ENCODE measurements at places on chromosomes 1 and 21.

DNA sequence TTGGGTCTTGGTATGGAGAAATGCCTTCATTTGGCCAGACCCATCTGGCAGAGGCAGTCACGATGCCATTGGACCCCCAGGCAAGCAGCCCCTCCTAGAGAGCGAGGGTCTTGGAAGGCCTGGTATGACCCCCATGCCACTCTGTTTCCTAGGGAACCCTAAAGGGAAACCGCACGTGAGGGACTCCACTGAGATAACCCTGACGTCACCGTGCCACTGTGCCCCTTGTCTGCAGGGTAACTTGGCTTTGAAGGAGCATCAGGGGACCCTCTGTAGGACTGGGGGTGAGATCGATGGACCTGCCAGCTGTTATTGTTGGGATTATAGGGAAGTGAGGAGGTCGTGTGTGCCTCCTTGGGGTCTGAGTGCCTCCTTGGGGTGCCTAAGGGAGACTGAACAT lies 34.5 kb downstream of the ABCG1 start:
- no peak for DNase-seq

DNA sequence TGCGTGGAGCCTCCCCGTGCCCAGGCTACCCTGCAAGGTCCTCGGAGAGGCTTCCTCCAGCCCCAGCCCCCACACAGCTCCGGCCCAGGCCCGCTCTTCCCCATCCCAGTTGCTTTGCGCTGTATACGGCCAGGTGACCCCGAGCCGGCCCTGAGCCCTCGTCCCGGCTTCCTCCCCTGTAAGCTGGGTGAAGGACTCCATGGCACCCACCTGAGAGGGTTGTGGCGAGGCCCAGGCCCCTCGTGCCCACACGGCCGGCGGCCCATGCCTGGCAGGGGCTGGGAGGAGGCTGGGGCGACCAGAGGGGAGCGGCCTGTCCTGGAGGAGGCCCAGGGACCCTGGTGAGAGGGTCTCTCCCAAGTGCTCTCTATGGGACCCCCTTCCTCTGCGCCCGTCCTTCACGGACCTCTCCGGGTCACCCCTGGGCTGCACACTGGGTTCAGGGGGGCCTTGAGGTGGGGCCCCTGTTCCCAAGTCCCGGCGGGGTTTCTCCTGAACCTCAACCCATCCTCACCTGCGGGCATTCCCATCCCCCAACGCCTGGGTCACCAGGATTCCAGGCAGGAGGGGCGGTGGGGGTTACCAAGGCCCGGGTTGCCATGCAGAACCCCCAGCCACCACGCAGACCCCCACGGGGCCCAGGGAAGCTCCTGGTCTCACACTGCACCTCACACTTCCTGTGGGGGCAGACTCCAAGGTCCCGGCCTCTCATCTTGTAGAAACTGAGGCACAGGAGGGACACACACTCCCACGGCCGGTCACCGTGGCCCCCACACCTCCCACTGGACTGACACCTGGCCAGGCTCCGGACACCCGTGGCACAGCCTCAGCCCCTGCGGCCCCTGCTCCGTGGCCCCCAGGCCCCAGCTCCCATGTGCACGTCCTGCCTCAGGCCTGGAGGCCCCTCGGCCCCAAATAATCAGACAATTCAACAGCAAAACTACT lies 25.2 kb downstream of the COL6A1 start:
- peak; percentile 44 for DNase-seq

DNA sequence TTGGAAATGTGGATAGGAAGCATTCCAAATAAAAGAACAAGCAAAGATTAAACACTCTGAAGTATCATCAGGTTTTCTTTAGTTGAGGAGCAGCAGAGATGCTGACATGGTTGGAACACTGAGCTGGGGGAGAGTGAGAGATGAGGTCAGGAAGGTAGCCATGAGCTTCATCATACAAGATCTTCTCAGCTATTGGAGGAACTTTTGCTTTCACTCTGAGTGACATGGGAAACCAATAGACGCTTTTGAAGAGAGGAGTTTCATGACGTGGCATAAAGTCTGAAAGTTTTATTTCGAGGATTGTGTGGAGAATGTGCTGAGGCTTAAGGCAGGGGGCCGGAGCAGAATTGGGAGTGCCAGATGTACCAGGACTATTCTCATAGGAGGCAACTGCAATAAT lies 616.2 kb upstream of the CAMK1G start:
- no peak for DNase-seq

- no peak for DNase-seq
Measured at GRCh38 chr1:42961312-42962091, 2.8 kb upstream of the SLC2A1 start.

GRCh38 chr1:165228676-165229075 lies 127.8 kb downstream of the LMX1A start:
- DNase-seq = peak; percentile 81

- DNase-seq = no peak
Measured at GRCh38 chr1:66265796-66266195, 268.2 kb upstream of the SGIP1 start.

- DNase-seq = peak; percentile 0
Measured at GRCh38 chr1:93804412-93804811, 74.6 kb downstream of the DNTTIP2 start.

DNA sequence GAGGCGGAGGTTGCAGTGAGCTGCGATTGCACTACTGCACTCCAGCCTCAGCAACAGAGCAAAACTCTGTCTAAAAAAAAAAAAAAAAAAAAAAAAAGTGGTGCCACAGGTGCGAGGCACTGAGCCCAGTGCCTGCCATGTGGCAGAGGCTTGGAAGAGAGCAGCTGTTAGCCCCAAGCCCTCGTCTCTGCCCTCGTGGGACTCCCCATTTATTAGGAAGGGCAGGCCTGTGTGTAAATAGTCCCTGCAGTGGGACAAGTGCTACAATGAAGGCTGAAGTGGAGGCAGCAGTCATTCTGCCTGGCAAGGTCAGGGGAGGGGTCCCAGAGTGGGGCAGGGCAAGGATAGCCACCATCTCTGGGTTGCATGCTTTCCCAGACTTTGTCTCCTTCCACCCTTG lies 6.5 kb downstream of the RPS6KA1 start:
- DNase-seq = no peak

- DNase-seq = peak; percentile 75
Measured at GRCh38 chr21:38798481-38798882, 7.2 kb upstream of the ETS2 start.

- DNase-seq = no peak
Measured at GRCh38 chr1:14672005-14672404, 73.5 kb downstream of the KAZN start.

DNA sequence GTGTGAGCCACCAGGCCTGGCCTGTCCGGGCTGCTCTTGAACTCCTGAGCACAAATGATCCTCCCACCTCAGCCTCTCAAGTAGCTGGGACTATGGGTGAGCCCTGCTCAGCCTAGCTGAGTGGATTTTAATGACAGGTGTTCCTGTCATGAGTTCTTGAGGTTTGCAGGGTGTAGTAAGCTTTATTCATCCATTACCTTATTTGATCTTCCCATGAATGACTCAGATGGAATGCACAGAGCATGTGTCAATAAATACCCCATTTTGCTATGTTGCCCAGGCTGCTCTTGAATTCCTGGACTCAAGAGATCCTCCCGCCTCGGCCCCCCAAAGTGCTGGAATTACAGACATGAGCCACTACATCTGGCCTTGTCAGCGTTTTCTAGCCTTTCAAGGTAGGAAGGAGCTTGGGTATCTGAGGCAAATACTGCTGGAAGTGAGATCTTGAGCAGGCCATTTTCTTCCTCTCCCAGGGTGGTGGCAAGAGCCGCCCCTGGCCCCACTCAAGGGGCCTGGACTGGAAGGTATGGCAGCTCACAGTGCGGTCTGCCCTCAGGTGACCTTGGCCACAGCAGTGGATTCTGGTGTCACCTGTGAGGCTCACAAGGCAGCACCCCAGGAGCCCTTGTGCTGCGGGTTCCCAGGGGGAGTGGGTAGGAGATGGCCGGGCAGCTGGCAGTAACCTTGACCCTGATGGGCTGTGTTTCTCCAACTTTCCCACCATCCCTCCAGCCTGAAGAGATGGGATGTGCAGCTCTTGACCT lies 20.0 kb downstream of the PIK3CD start:
- DNase-seq = no peak

DNA sequence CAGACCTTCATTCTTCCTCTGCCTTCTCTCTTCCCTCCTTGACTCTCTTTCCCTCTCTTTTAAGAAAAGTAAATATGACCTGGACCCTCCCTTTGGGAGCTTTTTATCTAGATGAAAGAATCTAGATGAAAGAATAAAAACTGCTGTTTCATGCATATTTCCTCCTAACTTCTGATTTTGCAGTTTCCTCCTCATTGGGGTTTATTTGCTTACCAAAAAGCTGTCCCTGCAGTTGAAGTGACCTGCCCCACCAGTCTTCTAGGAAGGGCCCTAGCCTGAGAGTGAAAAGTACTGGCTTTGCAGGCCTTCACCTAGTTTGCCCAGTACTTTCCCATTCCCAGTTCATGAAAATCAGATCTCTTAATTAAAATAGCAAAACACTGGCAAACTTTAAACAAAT lies 28.3 kb upstream of the CACYBP start:
- no peak for DNase-seq

DNA sequence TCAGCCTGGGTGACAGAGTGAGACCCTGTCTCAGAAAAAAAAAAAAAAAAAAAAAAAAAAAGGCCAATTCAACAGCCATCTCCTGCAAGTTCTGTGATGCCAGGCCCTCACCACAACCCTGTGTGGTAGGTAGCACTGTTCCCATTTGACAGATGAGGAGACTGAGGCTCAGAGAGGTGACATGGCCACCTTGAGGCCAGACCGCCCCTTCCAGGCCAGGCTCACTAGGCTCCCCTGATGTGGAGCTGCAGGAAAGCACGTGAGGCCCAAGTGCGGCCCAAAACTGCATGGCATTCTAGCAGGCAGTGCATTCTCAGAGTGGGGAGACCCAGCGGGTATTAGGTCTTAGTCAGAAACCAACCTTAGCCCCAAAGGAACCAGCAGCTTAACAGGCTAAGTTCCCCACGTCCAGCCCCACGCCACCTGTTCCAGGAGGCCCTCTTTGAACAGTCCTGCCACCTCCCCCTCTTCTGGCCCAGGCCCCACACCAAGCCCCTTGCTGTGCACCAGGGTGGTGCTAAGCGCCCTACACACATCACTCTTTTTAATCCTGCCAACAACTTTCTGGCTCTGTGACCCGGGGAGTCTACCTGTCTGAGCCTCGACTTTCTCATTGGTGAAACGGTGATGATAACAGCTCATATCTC lies 11.7 kb upstream of the ECE1 start:
- peak; percentile 48 for DNase-seq

- DNase-seq = no peak
Measured at GRCh38 chr1:44806025-44806703, 987 bp downstream of the DYNLT4 start.

DNA sequence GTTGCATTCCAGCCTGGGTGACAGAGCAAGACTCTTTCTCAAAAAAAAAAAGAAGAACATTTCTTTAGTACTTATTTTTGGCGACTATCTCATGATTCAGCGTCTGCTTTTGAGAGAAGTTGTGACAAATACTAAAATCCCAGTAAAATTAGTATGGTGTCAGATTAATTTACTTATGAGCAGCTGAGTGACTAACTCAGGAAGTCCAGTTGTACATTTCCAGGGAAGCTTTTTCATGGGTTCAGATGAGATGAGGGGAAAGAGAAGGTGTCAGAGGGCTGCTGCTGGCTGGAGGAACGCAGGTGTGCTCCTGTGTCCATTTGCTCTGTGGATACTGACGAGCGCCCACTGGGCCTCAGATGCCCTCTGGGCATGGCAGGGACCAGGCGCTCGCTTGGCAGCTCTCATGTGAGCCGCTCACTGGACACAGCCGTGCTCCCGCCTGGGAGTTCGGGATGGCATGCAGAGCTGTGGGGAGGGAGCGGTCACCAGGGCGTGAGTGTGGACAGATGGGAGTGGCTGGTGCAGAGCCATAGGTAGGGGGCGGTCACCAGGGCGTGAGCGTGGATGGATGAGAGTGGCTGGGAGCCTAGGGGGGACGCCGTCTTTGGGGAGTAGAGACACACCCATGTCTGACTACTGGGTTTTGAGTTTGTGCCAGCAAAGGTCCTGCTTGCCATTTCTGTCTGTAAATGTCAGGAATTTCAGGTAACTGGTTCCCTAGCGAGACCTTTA lies 55.0 kb downstream of the ADARB1 start:
- DNase-seq = no peak

Measured in endodermal cell (in vitro differentiated cells).